ENCODE measurements at places on chromosomes 6 and 20. TPM values are rescaled to one million over a fixed set of nuclear protein-coding genes. Genes with fewer than 3 reads are reported as not detected.
A peak's percentile ranks its signal among the peaks of the same experiment; 100 is the strongest.

Gene CST11
- not detected for total RNA-seq

GRCh38 chr6:170039156-170040114, 251.4 kb downstream of the DLL1 start:
- DNase-seq = no peak

- DNase-seq = no peak
Measured at GRCh38 chr6:165632194-165632593, 30.8 kb downstream of the PDE10A start.

DNA sequence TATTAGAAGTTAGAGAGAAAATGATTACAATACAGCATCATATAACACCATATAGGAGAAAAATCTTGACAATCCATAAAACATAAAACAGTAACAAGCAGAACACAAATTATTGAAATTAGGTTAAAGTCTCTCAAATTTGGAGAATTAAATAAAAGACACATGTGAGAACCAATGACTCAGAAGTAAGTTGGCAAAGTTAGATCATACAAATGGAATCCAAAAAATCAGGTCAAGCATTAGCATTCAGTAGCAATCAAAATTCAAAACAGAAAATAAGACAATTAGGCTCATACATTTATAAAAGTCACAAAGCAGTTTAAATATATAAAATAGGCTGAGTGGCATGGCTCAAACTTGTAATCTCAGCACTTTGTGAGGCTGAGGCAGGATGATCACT, 775.6 kb downstream of the PHF3 start:
- DNase-seq = no peak

Gene DNAH8
- total RNA-seq = not detected

GRCh38 chr6:166722785-166723184, 95.7 kb upstream of the RPS6KA2 start:
- no peak for DNase-seq

DNA sequence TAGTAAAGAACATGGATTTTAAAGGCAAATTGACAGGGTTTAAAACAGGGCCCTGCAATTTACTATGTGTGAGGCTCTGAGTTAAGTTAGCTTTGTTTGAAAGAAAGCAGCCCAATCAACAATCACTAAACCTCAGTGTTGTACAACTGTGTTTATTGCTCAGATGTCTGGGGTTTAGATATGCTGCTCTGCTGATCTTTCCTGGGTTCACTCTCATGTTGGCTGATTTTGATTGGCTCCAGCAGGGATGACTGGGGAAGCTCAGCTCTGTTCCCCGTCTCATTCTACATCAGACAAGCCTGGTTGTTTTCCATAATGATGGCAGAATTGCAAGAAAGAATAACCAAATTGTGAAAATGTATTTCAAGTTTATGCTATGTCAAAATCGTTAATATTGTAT, 10.9 kb downstream of the C6orf58 start:
- DNase-seq = no peak

GRCh38 chr6:31407699-31408098, 4.3 kb downstream of the MICA start:
- DNase-seq = no peak

Gene SYTL3
- 6.5 TPM for total RNA-seq

GRCh38 chr6:116010790-116011401, 49.8 kb downstream of the FRK start:
- peak; percentile 50 for DNase-seq

- no peak for DNase-seq
Measured at GRCh38 chr6:155710704-155711103, 255.1 kb upstream of the NOX3 start.

Gene PLN
- total RNA-seq = not detected

DNA sequence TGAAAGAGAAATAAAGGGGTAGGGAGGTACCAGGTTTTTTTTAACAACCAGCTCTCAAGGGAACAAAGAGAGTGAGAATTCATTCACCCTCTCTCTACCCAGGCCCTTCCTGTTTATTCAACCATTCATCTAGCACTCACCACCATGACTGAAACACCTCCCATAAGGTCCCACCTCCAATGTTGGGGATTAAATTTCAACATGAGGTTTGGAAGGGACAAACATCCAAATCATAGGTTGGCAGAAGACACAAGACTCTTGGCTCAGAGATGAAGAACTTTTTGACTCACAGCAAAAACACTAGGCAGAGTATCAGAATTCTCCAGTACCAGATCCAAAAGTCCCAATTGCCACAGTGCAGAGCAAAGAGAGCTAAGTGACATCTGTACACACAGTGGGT, 186.3 kb downstream of the EDN1 start:
- no peak for DNase-seq

DNA sequence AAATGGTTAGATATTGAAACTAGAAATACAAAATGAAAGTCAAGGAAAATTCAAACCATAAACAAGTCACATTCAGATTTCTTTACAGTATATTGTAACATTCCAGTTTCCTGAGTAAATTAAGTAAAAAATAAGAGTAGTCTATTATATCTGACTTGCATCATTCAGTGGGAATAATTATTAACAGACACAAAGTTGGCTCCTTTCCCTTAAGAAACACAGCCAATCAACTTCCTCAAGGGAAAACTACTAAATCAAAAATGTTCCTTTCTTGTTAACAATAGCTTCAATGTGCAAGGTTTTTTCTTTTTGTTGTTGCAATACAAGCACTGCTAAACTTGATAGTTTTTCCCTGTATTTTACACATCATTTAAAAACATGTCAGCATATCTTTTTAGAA, 33.2 kb downstream of the DNAAF9 start:
- no peak for DNase-seq

GRCh38 chr6:13913226-13914001, 11.3 kb upstream of the RNF182 start:
- no peak for DNase-seq

DNA sequence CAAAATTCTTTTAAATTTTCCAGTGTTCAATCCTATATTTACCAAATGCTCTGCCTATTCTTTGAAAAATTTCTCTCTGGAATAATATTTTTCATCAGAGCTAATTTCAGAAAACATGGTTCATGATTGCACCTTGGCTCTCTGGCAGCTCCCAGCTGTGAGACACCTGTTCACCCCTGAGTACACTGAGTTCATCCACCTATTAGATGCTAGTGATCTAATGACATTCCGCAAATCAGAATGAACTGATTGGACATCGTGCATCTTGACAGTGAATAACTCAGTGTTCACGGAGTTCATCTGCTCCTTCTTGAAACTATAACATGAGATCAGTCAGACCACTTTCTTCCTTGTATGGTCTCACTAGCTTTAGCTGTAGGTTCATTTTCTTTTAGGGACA, 3.9 kb upstream of the SHPRH start:
- no peak for DNase-seq

DNA sequence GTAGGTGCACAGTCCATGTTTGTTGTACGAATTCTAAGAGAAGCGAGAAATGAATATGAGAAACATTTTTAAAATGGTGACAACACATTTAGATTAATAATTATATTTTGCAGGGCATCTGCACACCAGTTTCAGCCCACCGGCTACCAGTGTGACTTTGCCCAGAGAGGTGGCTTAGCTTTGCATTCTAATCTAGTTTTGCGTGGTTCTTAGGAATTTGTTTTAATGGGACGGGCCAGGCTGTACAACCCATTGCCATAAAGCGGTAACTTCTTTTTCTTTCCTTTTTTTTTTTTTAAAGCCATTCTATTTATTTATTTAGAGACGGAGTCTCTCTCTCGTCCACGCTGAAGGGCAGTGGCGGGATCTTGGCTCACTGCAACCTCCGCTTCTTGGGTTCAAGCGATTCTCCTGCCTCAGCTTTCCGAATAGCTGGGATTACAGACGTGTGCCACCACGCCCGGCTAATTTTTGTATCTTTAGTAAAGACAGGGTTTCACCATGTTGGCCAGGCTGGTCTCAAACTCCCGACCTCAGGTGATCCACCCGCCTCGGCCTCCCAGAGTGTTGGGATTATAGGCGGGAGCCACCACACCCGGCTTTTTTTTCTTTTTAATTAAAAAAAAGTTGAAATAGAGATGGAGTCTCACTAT, 829 bp downstream of the MANBAL start:
- DNase-seq = no peak

DNA sequence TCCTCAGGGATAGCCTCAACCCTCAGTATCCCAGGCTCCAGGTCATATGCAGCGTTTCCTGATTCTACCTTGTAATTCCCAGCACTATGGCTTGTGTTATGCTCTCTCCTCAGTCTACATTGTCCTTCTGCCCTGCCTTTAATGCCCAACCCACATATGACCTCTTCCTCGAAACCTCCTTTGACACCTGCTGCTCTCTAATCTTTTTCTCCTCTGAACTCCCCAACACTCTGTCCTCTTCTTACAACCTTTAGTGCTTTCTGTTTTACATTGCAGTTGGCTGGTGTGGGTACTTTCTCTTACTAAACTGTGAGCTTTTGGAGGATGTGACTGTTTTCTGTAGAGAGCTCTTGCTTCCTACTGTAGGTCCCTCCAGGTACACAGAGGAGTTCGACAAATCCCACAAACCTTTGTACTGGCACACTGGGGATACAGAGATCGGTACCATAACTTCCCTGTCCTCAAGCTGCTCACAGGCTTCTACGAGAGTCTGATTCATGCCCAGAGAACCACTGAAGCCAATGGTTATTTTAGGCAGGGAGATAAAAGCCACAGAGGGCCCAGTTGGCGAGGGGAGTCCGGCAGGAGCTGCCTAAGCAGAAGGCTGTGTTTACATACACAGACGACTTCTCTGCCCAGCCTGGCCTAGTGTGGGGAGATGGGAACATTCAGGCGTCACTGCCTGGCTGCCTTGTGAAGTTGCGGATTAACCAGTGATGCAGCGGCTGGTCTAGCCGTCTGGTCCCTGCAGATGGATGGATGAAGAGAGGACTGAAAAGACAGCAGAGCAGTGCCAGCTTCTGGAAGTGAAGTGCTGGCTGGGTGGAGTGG, 8.4 kb upstream of the EPB41L1 start:
- no peak for DNase-seq

GRCh38 chr20:51134405-51134804, 111.5 kb upstream of the KCNG1 start:
- no peak for DNase-seq

Gene CST8
- total RNA-seq = not detected

GRCh38 chr20:48338717-48339116, 489.1 kb downstream of the PREX1 start:
- no peak for DNase-seq

DNA sequence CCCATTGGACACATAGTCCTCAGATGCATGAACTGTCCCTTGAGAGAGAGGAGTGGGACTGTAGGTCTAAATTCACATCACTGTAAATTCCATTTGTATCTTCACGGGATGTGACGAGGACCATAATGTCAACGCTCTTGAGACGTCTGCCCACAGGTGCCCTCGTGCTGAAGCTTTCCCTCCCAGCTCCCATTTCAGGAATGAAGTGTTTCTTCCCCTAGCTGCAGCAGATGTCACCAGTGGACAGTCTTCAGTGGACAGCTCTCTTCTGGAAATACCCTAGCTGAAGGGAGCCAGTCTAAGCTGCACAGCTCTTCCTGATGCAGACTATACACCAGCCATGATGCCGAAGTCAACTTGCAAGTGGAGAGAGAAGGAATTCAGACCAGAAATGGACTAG, 217.4 kb upstream of the ECI2 start:
- DNase-seq = no peak

- DNase-seq = no peak
Measured at GRCh38 chr6:15505463-15505918, 157.3 kb downstream of the DTNBP1 start.

DNA sequence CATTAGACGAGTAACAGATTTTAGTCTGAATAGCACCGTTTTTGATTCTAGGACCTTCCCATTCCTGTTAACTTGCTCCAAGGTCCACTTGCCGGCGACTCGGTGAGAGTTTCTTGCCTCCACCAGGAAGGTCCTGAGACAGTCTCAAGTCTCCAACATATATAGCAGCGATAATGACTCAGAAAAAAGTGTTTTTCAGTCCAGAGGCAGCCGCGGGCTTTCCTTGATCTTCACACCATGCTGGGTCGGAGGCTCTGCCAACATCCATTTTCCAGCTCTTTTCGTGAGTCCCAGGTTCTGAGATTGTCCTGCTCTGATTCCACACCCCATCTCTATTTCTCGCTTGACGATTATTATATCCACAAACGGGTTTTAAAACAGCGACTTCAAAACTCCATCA, 170.5 kb downstream of the GPX5 start:
- DNase-seq = no peak

- no peak for DNase-seq
Measured at GRCh38 chr6:137560184-137560563, 66.0 kb upstream of the OLIG3 start.

Gene OXT
- total RNA-seq = 1.6 TPM

GRCh38 chr6:147325557-147325956, 121.3 kb downstream of the STXBP5 start:
- no peak for DNase-seq

GRCh38 chr6:130973521-130974277, 89.3 kb downstream of the EPB41L2 start:
- no peak for DNase-seq

Gene ISM1
- total RNA-seq = 0.27 TPM

Gene KCNG1
- 0.27 TPM for total RNA-seq

DNA sequence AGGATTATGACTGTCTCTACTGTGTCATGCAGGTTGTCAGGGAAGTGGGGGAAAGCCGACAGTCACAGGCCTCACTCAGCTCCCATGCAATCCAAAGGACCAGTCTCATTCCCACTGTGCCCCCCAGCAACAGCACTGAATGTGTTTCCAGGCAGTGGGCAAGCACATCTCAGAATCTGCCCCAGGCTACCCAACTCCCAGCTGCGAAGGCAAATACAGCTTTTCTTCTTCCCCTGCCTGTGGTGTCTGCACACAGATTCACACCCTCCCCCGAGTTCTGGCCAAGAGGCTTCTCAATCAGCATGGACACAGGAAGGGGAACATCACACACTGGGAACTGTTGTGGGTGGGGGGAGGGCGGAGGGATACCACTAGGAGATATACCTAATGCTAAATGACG, 75.3 kb downstream of the SNAP91 start:
- DNase-seq = no peak

DNA sequence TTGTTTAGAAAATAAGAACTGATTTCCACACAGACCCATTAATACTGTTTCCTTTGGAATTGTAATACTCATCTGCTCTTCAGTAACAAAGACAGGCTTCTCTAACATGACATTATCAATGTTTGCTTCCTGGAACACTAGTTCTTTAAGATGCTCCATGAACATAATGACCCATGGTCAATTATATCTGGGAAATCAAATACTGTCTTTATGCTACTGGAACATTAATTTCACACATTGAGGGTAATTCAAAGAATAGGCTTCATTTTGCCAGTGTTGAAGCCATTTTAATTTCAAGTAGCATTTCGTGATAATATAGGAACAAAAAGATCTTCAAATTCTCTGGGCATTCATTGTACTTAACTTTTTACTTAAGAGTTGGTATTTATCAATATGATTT, 80.9 kb downstream of the OPN5 start:
- DNase-seq = no peak

Gene ADGRB3
- under 0.01 TPM for total RNA-seq

All from hematopoietic multipotent progenitor cell (in vitro differentiated cells).